Large intestine (tissue), 12 donors: ENCODE measurements at places on chromosomes 2 and 18. TPM values are rescaled to one million over a fixed set of nuclear protein-coding genes. Genes with fewer than 3 reads are reported as not detected.

- no peak for DNase-seq
Observed at GRCh38 chr2:169513926-169514325, 4.4 kb downstream of the KLHL41 start.

The BCL2 gene
- 8.8 TPM for polyA plus RNA-seq

GRCh38 chr2:69989441-69990105, 28.1 kb upstream of the ASPRV1 start:
- peak; percentile 59 for DNase-seq

GRCh38 chr18:73812423-73812822, 335.2 kb downstream of the FBXO15 start:
- DNase-seq, result no peak

DNA sequence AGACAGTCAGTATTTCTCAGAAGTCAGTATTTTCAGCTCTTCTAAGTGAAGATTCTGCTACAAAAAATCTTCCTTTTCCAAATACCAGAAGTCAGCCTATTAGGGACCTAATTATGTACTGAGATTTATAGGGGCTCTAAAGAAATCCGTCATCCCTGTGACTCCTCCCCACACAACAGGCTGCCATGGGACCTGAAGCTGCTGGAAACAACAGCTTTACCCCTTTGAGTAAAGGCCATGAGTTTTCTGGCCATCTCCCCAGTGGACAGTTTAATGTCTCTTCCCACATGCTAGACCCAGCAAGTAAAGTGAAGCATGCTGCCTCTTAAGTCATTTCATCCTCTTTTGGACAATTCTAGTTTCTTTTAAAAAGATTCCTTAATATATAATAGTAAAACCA, 255.7 kb upstream of the ACVR2A start:
- no peak for DNase-seq
